ENCODE measurements at places on chromosomes 2 and 18.

- DNase-seq, result no peak
Measured at GRCh38 chr2:192932376-192932775, 737.6 kb upstream of the TMEFF2 start.

GRCh38 chr2:161415987-161416707, at the start of gene TBR1:
Gene TBR1, plus strand, starts transcription at chr2:161416297. Its CDS starts 114 bp downstream, at chr2:161416411.
- no peak for DNase-seq

DNA sequence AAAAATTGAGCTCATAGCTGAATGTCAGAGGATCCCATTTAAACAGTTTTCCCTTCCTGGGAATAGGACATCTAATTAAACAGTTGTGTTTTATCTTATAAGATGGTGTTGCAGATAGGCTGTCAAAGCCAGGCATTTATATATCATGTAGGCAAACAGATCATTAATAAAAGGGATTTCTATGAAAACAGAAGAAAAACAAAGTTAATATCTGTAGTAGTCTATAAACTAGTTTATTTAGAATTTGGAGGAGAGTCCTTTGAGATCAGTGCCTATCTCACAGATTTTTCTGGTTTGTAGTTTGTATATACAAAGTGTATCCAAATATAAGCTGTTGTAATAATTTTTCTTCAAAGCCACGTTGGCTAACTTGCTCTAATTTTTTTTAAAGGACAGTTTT, 1738.2 kb upstream of the PIK3C3 start:
- no peak for DNase-seq

DNA sequence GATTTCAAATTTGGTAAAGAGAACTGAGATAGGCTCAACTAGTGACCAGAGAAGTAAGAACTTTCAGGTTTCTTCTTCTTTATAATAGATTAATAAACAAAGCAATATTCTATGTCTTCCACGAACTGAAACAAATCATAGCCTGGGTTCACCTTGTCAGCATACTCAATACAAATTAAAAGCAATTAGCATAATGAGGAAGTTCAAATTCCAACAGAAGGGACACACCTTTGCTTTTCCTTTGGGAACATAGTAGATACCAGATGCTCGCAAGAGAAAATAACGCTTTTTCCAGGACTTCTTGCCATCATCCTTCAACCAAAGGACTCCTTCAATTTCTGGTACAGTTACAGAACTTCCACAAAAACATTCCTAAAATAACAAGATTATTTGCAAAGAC, 79.9 kb downstream of the RAPH1 start:
- DNase-seq, result no peak

- DNase-seq, result no peak
Measured at GRCh38 chr2:98623657-98624056, 15.3 kb downstream of the UNC50 start.

GRCh38 chr2:37786191-37786698, 114.8 kb upstream of the CDC42EP3 start:
- no peak for DNase-seq

DNA sequence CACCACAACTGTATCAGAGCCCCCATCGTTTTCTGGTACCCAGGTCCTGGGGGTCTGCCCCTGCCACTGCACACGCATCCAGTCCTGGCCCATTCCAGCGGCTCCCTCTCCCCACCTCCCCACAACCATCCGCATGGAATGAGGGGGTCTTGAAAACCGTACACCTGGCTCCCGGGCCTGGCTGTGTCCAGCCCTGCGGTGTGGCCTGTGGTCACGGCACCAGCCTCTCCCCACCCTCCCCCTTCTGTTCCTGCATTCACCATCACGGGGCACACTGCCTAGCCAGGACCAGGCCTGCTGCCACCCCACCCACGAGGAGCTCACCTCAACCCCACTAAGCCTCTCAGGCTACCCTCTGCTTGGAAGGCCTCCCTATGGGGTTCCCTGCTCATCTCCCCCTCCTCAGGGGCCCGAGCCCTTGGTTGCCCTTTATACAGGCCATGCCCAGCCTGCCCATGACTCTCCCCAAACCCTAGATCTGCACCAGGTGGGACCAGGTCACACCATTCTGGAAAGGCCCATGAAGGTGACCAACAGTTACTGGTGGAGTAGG, 11.4 kb downstream of the GPR35 start:
- DNase-seq, result no peak

DNA sequence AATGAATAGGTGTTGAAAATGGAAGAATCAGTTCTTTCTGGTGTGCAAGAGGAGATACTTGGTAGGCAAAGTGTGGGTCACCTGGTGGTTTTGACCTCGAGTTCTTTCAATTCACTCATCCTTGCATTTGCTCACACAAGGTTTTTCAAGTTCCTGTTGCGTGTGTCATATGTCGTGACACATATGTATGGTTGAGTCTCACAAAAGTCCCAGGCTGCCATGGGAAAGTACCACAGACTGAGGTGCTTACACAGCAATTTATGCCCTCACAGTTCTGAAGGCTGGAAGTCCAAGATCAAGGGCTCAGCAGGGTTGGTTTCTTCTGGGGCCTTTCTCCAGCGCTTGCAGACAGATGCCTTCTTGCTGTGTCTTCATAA, 64.4 kb downstream of the NCK2 start:
- no peak for DNase-seq

- no peak for DNase-seq
Measured at GRCh38 chr2:144533221-144533620, 13.3 kb upstream of the ZEB2 start.

GRCh38 chr2:135797497-135798274, 39.3 kb downstream of the LCT start:
- DNase-seq, result peak; percentile 68

DNA sequence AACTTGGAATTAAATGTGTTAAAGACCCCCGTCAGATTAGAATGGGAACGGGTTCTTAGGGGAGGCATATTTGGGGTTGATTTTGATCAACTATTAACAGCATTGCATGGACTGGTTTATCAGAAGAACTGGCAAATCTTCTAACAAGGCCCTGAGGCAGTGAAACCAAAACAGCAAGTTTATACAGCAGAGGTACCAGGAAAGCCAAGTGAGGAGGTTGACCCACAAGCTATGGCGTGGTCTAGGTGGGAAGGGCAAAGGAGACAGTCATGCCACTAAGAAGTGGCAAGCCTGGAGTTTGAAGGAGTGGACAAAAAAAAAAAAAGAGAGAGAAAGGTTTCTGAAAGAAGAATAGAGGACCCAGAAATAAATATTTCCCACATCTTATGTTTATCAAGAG, 187.0 kb downstream of the MREG start:
- no peak for DNase-seq

GRCh38 chr2:127321303-127321702, 27.4 kb upstream of the ERCC3 start:
- no peak for DNase-seq

DNA sequence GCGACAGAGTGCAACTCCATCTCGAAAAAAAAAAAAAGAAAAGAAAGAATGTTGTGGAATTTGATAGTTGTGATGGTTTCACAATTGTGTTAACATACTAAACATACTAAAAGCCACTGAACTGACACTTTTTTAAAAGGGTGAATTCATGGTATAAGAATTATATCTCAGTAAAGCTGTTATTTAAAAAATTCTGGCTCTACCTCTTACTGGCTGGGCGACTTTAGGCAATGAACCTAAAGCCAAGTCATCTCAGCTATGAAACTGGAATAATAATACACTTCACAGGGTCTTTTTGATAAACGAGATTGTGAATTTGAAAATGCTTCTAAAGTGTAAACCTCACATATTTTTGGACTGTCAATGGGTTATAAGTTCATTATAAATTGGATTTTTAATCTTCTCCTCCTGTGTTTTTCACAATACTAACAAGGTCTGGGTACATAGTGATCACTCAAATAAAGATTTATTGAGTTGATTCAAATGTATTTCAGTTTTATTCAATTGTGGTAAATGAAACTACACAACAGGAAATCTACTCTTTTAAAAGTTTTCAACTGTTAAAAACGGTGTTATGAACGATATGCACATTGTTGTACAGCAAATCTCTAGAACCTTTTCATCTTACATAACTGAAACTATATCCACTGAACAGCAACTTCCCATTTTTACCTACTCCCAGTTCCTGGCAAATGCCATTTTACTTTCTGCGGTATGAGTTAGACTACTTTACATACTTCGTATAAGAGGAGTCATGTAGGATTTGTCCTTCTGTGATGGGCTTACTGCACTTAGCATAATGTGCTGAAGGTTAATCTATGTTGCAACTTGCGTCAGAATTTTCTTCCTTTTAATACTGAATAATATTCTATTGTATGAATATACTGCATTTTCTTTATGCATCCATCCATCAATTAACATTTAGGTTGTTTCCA, 43.0 kb upstream of the GTF2A1L start:
- no peak for DNase-seq

GRCh38 chr18:7307526-7307925, 76.6 kb downstream of the LRRC30 start:
- DNase-seq, result no peak

GRCh38 chr2:164560181-164560792, 61.0 kb downstream of the GRB14 start:
- DNase-seq, result no peak

Measured in hematopoietic multipotent progenitor cell treated with erythropoietin and hydrocortisone succinate and interleukin-3 and kit ligand, for 17 days (in vitro differentiated cells).